ENCODE measurements at places on chromosomes 7 and 10.

DNA sequence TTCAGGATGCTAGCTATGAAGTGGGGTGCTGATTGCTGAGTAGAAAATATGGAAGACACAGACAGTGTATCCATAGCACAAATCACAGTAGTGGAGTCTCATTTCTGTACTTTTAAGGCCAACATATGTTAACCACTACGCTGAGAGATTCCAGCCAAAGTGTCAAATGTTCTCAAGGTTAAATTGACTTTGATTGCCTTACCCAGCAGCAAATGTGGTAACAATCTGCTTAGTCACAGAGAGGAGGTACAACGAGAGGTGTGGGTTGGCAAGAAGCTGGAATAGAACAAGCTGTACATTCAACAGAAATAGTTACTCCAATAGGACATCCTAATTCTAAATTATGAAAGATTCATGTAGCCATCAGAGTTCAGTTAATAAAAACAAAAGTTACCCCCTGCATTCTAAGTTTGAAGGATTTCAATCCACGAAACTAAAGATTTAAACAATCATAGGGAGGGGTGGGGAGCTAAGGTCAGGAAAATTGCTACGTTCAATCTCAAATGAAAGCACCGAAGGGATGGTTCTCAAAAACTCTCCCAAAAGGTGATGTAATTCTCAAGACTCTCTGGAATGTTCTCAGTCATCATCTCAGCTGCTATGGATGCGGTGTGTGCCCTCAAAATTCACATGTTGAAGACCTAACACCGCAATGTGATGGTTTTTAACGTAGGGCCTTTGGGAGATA, 137.0 kb downstream of the ETV1 start:
- DNase-seq: no peak

DNA sequence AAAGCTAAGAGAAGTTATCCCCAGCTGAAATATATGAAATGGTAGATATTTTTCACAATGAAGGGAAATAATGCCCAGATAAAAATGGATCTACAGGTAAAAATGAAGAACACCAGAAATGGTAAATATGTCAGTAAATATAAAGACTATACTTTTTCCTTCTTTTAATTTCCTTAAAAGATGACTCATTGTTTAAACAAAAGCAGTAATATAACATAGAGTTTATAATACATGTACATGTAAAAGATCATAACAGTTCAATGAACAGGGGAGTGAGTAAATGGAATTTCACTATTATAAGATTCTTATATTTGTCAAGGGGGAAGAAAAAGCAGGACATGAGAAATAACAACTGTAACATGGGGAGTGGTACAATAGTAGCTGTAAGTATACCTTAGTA, 7.4 kb downstream of the POT1 start:
- no peak for DNase-seq

DNA sequence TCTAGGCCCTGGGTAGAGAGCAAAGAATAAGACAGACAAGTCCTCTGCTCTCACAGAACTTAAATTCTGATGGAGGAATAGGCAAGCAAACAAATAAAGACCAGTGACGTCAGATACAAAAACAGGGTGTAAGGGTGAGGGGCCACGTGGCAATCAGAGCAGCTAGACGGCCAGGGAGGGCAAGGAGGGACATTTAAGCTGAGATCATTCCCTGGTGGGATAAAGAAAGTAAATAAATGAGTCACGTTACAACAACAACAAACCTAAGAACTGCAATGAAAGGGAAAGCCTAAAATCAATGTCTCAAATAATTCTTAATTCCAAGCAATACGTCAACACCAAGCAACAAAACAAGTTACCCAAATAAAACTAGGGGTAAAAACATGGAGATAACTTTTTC, 21.8 kb downstream of the STN1 start:
- DNase-seq: no peak

- DNase-seq: no peak
Measured at GRCh38 chr7:16066805-16067459, 354.4 kb downstream of the CRPPA start.

DNA sequence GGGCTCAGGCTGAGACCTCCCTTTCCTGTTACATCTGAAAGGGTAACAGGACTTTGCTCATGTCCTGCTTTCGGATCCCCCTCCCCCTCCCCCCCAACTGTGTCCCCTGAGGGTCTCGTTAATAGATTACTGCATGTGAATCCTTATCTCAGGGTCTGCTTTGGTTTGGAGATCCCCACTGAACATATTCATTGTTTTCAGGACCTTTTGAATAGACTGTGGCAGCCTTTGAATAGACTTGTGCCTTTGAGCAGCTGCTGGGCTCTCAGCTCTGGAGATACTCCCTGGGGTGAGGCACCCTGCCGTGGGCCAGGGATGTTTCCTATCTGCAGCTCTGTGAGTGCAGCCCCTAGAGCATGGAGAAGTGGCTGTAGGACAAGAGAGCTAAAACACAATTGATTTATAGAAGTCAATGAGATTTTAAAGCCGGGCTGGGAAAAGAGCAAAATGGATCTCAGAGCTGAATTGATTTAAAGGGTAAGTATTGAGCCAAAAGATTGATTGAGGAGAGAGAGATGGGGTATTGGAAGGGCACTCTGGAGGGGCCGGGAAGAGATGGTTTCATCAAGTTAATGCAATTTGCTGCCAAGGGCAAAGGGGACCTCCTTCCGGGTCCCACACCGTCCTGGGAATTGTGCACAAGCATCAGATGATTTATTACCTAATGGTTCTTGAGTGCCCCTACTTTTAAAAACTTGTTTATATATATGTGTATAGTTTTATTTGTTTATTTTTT, 9.9 kb downstream of the ARHGAP22 start:
- DNase-seq: no peak

- no peak for DNase-seq
Measured at GRCh38 chr10:8962249-8962648, 907.8 kb downstream of the GATA3 start.

GRCh38 chr7:66904063-66904593, 16.9 kb upstream of the TMEM248 start:
- DNase-seq: no peak

- DNase-seq: no peak
Measured at GRCh38 chr7:18444826-18445225, 50.7 kb upstream of the HDAC9 start.

- DNase-seq: no peak
Measured at GRCh38 chr7:1815051-1815481, 145.0 kb downstream of the ELFN1 start.
